ENCODE measurements at places on chromosomes 6 and 20. TPM values are rescaled to one million over a fixed set of nuclear protein-coding genes. Genes with fewer than 3 reads are reported as not detected.

- DNase-seq = no peak
Observed at GRCh38 chr6:169983651-169984050, 232.2 kb downstream of the ERMARD start.

- DNase-seq = no peak
Observed at GRCh38 chr6:166174031-166174430, 6.4 kb upstream of the TBXT start.

DNA sequence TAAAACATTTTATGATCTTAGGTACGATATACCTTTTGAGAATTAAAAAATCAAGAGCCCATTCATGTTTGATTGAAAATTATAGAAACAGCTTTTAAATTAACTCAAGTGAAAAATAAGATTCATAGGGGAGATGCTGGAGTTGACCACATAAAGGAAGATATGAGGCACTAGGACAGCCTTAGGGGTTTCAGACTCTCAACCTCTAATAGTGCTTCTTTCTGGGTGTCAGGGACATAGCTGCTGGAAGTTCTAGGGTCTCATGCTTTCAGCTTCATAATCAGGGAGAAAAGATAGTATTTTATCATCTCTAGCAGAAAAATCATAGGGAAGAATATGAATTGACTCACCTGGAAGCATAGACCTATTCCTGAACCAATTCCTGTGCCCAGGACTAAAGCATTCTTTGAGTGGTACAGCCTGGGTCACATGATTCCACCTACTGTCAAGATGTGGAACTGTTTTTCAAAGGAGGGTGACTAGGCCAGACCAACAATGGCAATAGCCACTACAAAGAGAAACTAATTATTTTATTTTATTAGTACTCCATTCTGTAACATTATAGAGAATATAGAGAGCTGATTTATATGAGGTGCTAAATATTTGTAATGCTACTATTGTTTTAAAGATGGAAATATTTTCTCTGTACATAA is 27.8 kb upstream of the CENPW start:
- no peak for DNase-seq

DNA sequence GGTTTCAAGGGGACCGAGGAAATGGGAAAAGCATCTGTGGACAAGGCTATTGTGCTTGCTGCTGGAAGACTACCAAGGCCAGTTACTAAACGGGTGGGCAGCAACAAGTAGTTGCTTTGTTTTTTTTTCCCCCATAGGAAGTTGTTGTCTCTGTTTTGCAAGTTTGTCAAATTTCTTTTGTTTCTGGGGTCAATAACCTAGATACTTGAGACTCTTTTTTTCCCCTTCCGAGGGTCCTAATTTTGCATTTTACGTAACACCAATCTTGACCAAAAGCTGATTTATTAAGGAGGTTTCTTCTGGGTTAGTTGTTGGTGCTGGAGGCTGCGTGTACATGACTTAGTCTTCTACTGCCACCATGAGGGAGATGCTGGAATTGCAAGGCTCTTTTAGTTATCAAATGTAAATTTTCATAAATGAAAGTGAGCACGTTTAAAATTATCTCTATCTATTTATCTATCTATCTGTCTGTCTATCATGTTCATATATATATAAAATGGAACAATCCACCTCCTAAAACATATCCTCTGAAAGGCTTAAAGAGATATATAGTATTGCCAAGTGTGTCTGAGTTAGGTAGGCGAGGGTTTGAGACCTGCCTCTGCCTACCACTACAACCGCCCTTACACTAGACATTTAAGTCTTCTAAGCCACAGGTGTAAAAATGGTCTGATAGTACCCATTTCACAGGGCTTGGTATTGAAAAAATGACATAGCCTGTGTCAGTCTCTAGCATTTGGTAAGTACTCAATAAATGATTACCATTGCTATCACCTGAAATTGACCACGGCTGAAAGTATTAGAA is 60.2 kb downstream of the GCLC start:
- DNase-seq = no peak

DNA sequence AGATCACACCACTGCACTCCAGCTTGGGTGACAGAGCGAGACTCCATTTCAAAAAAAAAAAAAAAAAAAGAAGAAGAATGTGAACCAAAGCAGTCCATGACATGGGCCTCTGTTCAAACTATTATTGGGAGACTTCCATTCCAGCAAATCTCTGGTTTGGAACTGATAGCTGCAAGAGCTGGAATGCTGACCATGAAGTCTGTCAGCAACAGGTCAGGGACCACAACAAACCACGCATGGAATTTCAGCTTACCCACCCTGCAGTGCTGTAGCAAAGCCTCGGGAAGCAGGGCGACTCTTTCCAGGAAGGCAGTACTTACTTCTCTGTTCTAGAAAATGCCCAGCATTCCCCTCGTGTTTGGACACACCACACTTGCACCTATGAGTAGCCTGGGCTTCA is 34.1 kb upstream of the TBC1D7 start:
- no peak for DNase-seq

GRCh38 chr20:41734506-41734945 is 116.3 kb upstream of the CHD6 start:
- no peak for DNase-seq

GRCh38 chr20:3904857-3905256 is 15.7 kb downstream of the PANK2 start:
- no peak for DNase-seq

DNA sequence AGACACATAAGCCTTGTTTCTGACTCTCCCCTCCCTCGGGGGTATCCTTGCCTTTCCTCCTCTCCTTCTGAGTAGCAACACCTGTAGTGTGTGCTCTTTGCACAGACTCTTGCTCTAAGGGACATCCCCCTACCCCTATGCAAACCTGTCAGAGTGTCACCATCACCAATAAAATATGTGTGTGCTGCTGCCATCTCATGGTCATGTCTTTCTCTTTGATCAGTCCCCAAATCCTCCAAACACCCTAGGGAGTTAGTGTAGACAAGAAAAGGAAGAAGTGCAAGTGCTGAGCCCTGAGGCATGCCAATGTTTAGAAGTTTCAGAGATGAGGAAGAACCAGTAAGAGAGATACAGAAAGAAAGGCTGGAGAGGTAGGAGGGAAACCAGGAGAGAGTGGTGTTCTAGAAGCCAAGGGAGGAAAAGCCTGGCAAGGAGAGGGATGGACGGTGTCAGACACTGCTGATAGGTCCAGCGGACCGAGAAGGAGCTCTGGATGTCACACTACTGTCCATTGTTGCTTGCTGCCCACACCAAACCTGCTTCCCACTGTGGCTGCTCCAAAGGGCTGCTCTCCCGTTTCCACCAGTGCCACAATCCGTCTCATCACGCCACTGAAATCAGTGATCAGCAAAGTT is 16.4 kb downstream of the TRMT6 start:
- DNase-seq = no peak

- no peak for DNase-seq
Observed at GRCh38 chr6:12203001-12203400, 87.2 kb upstream of the EDN1 start.

The TNFAIP3 gene
- 187 TPM for total RNA-seq

The OR2B6 gene
- total RNA-seq = not detected

The MYO6 gene
- 19.9 TPM for total RNA-seq

The XRN2 gene
- 55.1 TPM for total RNA-seq

The CFAP206 gene
- 0.19 TPM for total RNA-seq

The BPIFB1 gene
- not detected for total RNA-seq

The HBS1L gene
- 66.4 TPM for total RNA-seq
